ENCODE measurements at places on chromosomes 12 and 14.
A peak's percentile ranks its signal among the peaks of the same experiment; 100 is the strongest.

GRCh38 chr12:109656743-109657142 is 56.9 kb upstream of the FAM222A start:
- DNase-seq = no peak

GRCh38 chr12:105982022-105982421 is 156.7 kb downstream of the NUAK1 start:
- no peak for DNase-seq

- DNase-seq = no peak
Observed at GRCh38 chr14:63896278-63896720, 43.5 kb downstream of the SYNE2 start.

GRCh38 chr14:100297320-100298300 is 8.6 kb downstream of the SLC25A29 start:
- peak; percentile 82 for DNase-seq

DNA sequence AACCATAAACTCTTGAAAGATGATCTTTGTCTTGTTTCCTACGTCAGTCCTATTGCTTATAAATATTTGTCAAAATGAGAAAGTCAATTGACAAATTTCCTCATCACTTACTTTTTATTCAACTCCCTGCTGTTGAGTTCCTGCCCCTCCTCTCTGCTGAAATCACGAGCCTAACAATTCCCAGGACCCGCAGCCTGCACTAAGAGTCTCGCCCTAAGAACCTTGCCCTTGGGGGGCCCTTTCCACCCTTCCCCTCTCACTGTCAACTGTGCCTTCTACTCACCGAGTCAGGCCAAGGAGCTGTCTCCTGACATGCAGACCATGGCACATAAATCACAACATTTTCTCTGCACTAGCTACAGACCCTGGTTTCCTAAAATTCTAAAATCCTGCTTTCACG is 99.0 kb downstream of the STAB2 start:
- no peak for DNase-seq

DNA sequence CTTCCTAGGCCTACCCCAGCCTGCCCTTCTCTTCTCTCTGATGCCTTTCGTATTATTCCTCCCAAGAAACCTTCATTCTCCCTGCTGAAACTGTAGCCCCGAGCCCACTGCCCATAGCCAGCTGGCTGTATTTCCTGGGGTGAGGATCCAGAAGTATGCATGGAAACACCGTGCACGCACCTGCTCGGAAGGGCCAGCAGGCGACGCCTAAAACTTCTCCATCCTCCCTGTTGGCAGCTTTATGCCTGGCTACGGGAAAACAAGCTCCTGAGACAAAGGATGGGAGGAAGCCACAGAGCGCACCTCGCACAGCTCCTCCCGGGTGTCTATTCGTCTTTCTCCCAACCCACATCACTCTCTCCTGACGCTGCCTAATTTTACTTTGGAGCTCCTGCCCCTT is 69.0 kb upstream of the CAPRIN2 start:
- DNase-seq = no peak

DNA sequence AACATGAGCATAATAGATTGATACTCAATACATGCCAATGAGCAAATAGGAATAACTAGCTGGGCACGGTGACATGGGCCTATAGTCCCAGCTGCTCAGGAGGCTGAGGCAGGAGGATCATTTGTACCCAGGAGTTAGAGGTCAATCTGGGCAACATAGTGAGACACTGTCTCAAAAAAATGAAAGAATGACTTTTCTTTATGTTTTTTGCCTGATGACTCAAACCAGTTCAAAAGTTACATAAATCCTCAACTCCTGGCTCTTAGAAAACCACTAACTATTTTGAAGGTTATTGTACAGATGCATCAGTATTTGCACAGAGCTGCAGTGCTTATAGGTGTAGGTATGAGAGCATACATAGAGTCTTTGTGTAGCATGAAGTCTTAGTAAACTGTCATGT is 219.2 kb upstream of the RGS6 start:
- DNase-seq = no peak

GRCh38 chr12:42798811-42799438 is 209.4 kb upstream of the PRICKLE1 start:
- DNase-seq = no peak

- no peak for DNase-seq
Observed at GRCh38 chr12:94636462-94637085, 13.8 kb downstream of the TMCC3 start.

GRCh38 chr12:120736404-120737331 is 11.0 kb downstream of the ACADS start:
- no peak for DNase-seq

GRCh38 chr12:94322346-94322745 is 137.3 kb downstream of the CEP83 start:
- no peak for DNase-seq

DNA sequence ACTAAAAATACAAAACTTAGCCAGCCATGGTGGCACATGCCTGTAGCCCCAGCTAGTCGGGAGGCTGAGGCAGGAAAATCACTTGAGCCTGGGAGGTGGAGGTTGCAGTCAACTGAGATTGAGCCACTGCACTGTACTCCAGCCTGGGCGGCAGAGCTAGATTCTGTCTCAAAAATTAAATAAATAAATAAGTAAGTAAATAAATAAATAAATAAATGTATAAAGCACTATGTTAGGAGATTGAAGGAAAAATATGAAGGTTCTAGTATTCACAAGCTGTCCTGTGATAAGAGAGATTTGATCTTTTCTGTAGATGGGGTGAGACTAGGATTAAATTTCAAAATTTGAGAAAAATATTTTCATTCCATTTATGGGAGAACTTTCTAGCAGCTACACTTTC is 5.7 kb downstream of the DNAJC22 start:
- DNase-seq = no peak

- no peak for DNase-seq
Observed at GRCh38 chr14:77151245-77151644, 9.7 kb upstream of the ZDHHC22 start.

DNA sequence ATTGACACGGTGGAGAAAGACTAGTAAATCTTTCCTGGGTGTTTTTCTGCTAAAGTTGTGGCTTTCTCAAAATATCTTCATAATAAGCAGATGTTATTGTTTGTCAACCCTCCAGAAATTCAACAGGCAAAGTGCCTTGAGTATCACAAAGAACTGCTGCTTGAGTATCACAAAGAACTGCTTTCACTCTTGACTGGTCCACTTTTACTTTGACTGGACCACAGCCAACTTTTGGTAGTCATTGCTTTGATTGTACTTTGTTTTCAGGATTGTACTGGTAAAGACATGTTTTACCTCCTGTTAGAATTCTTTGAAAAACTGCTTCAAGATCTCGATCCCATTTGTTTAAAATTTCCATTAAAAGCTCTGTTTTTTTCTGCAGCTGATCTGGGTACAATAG is 62.6 kb downstream of the PDZRN4 start:
- no peak for DNase-seq

DNA sequence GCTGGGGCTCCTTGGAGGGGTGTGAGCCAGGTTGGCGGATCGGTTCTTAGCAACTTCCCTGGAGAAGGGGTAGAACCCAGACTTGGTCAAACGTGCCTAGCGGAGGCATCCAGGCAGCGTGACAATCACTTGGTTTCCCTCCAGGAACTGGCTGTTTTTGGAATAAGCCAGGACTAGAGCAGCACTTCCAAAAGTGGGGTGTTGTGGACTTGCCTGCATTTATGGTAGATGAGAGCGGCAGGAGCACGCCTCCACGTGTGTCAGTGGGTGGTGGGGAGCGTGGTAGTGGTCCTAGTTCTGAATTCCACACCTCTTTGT is 2.8 kb downstream of the PRMT8 start:
- DNase-seq = no peak
